Large intestine (tissue), 12 donors: ENCODE measurements at places on chromosomes 2 and 18.
A peak's percentile ranks its signal among the peaks of the same experiment; 100 is the strongest.

- no peak for DNase-seq
Observed at GRCh38 chr18:9022397-9023155, 79.9 kb upstream of the NDUFV2 start.

DNA sequence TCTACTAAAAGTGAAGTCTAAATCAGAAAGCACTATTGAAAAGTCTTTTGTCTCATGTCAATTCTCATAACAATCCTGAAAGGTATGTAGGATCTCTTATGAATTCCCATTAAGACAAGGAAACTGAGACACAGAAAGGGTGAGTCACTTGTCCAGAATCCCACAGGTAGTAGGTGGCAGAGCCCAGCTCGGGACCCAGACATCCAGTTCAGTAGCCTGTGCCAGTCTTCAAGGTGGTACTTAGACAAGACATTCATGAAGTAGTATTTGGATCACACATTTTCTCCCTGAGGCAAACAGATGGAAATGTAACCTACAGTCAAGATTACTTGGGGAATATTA lies 14.8 kb upstream of the PARD3B start:
- DNase-seq: peak; percentile 28

GRCh38 chr2:216837740-216838139 lies 22.1 kb downstream of the TNP1 start:
- no peak for DNase-seq

- DNase-seq: no peak
Observed at GRCh38 chr2:7683708-7684107, 766.5 kb downstream of the RNF144A start.

DNA sequence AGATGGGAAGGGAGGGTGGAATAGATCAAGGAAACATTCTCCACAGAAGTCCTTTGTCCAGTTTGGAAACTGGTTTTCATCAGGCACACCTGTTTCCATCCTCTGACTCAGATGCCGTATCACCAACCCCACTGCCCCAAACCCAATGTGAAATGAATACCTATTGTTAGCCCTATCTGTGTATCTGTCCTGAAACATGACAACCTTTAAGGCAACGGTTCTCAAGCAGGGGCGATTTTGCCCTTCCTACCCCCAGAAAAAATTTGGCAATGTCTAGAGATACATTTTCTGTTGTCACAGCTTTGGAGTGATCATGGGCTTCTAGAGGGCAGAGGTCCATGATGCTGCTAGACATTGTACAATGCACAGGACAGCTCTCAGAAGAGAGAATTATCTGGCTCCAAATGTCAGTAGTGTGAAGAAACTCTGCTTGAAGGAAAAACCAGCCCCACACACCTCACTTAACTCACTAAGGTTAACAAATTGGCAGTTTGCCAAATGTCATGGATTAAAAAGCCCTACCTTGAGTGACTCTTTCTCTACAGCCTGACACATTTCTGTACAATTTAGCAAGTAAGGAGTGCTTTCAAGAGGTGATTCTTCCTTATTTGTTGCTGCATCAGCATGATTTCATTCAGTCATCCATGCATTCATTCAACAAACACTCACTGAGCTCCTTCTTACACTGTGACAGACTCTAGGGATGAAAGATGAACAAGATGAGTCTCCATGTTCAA lies 3.4 kb downstream of the SCTR start:
- peak; percentile 65 for DNase-seq

GRCh38 chr2:72126186-72127100 lies 21.2 kb downstream of the CYP26B1 start:
- no peak for DNase-seq

- DNase-seq: no peak
Observed at GRCh38 chr2:164187121-164187520, 434.2 kb downstream of the GRB14 start.

DNA sequence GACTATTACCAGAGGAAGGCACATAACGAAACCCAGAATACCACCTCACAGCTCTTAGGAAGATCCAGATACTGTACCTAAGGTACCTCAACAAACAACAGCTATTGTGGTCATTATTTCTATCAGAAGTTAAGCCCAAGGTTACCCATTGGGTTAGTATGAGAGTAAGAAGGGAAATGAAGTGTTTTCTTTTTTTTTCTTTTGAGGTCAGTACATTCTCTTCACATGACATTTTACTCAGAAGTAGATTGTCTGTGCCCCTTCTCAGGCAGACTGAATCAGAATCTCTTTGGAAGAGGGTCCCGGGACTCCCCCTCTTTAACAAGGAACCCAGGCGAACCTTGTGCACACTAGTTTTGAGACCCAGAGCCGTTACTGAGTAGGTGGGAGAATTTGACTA lies 233.7 kb upstream of the CXCR4 start:
- DNase-seq: no peak

DNA sequence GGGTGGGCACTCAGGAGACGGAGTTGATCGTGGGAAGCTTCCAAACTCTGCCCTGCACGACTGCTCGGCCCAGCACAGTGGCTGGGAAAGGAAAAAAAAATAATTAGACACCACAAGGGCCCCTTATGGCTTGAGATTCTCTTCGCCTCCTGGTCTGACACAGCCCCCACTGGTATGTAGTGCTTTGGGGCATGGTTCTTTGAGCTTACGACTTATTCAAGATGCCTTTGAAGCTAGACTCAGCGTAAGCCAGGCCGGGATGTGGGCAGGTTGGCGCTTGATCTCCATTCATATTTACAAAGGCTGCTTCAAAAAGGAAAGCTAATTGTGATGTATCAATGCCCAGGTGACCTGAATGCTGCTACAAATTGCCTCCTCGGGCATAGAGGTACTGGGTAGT lies 50.5 kb downstream of the CXCR4 start:
- no peak for DNase-seq

DNA sequence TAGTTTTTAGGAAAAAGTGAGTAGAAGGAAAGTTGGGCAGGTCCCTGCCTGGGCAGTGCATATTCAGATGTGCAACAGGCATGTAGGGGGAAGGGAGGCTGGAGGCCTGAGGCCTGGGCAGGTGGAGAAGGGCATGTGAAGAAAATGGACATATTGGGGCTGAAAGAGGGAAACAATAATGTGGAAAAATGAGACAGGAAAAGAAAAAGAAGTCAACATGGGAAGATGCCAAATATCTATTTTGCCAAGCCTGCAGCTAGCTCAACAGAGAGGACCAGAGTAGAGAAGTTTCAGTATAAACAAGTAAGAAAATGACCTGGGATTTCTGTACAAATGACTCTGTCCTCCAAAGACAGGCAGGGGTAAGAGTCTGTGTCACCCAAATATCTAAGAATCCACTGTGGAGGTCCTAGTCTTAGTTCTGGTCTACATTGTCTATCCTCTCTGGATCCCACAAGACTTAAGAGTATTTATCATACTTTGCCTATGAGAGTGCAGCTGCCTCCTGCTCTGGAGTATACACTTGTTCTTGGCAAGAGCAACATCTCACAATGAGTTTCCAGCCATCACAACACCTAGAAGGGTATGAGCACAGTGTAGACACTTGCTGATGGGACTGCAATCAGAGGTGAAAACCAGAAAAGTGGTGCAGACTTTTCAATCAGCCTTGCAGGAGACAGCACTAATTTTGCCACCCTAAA lies 80.2 kb downstream of the CLHC1 start:
- no peak for DNase-seq

DNA sequence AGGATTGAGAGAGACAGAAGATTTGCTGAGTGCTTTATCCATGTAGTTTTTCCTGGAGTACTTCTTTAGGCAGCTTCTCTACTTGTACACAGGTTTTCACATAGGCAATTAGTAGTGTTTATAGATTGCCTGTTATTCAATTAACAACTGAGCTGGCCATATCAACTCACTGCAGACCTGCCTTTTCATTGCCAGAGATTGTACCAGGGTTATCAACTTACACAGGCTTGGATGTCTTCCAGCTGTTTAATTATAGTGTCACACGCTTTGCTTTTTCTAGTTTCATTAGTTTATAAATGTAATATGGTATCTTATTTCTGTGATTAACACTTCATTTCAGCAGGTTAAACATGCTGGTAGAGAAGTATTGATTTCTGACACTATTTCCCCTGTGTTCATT lies 125.9 kb downstream of the GPD2 start:
- DNase-seq: peak; percentile 22

DNA sequence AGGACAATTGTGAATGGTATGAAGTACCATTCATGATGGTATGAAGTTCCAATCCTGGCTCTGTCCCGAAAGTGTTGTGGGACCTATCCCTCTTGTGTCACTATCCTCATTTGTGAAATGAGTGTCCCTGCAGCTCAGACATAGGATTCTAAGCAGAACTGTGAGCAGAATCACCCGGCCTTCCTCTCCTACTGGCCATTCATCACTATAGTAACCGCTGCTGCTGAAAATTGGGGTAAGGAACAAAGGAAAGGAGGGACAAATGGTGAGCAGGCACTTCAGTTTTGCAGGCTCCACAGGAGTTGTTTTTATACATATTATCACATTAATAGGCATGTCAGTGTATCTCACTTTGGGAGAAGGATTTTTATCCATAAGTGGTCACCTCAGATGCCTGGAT lies 27.4 kb downstream of the SMYD1 start:
- no peak for DNase-seq

- no peak for DNase-seq
Observed at GRCh38 chr2:209685963-209686362, 85.7 kb upstream of the UNC80 start.

- DNase-seq: no peak
Observed at GRCh38 chr18:79421275-79421857, 25.6 kb downstream of the NFATC1 start.

GRCh38 chr2:40129725-40130124 lies 322.2 kb downstream of the SLC8A1 start:
- no peak for DNase-seq

GRCh38 chr2:30405260-30405605 lies 41.8 kb upstream of the LCLAT1 start:
- no peak for DNase-seq

DNA sequence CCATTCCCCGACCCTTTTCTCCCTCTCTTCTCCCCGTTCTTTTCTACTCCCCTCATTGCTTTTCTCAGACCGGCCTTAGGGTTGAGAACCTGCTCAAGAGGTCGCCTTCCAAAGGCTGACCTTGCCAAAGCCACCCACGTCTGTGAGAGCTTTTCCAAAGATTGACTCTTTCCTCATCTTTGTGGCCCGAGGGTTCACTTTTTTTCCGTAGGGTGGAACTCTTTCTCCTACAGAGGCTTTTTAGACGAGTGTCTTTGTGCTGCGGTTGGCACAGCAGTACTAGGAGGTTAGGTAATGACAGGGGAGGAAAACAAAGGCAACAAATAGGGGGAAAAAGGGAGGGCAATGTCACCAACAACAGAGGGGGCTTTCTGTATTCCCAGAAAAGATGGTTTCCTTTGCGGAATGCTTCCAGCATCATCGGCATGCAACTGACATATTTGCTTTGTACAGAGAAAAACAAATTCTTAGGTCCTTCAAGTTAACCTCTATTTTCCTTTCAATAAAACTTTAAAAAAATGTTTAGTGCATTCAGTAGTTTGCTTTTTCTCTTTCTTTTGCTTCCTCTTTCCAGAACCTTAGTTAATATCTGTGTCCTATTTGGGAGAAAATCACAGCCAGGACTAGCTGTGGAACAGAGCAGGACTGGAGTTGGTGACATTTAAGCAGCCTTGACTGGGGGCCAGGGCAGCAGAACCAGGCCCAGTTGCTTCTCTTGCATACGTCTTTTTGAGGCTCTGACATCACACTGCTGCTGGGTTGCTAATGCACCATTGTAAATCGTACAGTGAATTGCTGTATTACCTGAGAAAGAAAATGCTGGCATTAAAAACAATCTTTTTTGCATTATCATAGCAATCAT lies 188.1 kb upstream of the FANCL start:
- peak; percentile 29 for DNase-seq

GRCh38 chr2:43950383-43951008 lies 45.3 kb downstream of the LRPPRC start:
- peak; percentile 21 for DNase-seq

DNA sequence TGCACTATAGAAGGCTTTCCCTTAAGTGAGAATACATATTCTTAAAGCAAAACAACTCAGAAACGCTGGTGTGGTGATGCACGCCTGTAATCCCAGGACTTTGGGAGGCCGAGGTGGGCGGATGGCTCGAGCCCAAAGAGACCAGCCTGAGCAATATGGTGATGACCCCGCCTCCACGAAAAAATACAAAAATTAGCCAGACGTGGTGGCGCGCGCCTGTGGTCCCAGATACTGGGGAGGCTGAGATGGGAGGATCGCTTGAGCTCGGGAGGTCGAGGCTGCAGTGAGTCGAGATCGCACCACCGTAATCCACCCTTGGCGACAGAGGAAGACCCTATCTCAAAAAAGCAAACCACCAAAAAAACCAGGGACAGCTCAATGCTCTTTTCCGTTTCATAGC lies 750 bp upstream of the CCDC150 start:
- no peak for DNase-seq

GRCh38 chr2:152421521-152422370 lies 86.8 kb downstream of the FMNL2 start:
- DNase-seq: peak; percentile 76

DNA sequence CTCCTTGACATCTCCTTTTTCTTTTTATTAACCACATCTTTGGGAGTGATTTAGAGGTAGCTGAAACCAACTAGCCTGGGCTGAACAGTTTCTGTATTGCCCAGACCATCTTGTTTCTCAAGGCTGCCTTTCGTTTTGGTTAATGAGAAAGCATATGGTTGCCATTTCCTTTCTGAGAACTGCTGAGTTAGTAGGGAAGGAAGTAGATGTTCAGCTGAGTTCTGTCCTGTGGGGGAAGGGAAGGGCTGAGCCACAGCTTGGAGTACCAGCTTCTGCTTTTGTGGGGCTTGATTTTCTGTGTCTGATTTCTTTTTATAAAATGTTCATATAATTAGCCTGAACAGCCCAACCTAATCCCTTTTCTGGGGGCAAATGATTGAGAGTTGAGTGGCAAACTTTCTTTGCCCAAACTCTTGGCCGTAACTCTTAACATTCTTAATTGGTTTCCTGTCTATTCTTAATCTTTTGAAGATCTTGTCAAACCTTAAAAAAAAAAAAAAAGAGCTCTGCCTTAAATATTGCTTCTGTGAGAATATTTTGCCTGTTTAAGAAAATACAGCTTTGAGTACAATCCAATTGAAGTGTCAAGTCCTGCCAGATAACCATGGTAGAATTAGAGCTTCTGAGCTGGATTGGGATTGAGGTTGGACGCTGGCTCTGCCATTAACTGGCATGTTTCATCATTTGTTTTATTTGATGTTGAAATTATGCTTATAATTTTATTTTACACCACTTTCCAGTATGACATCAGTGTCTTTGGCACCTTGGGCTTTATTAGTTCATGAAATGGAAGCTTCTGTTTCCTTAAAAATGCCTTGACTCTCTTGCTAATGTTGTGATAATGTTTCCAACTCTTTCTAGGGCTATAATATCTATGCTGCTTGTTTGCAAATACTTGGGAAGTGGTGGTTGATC lies 1.9 kb upstream of the NABP1 start:
- peak; percentile 45 for DNase-seq

DNA sequence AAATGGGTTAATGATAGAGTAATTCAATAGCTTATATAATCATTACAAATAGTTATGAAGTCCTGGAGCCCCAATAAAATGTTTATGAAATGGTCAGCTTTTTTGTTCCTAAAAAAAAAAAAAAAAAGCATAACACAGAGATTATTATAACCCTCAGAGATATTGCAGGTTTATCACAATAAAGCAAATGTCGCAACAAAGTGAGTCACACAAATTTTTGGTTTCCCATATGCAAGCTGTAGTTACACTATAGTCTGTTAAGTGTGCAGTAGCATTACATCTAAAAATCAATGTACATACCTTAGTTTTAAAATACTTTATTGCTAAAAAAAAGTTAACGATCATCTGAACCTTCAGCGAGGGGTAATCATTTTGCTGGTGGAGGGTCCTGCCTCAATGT lies 20.0 kb downstream of the WDFY1 start:
- DNase-seq: no peak
